Neural progenitor cell (in vitro differentiated cells): ENCODE measurements at places on chromosomes 1 and 21. TPM values are rescaled to one million over a fixed set of nuclear protein-coding genes. Genes with fewer than 3 reads are reported as not detected.

Gene RPTN
- total RNA-seq = not detected in 2 replicates

DNA sequence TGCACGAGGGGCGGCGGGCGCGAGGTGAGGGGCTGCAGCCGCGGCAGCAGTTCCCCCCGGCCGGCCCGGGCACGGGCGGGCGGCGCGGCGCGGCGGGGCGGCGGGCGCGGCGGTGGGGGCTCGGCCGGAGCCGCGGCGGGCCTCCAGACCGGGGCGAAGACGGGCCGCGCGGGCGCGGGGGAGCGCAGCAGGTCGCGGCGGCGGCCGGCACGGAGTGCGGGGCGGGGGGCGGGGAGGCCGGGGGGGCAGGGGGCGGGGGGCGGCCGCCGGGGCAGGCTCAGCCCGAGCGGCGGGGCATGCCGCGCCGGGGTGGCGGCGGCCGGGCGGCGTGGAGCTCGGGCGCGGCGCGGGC, 311 bp downstream of the IRF2BP2 start:
- peak; percentile 65 for DNase-seq

- DNase-seq = no peak
These were observed 24.6 kb upstream of the SLC45A3 start for GRCh38 chr1:205704903-205705302.

DNA sequence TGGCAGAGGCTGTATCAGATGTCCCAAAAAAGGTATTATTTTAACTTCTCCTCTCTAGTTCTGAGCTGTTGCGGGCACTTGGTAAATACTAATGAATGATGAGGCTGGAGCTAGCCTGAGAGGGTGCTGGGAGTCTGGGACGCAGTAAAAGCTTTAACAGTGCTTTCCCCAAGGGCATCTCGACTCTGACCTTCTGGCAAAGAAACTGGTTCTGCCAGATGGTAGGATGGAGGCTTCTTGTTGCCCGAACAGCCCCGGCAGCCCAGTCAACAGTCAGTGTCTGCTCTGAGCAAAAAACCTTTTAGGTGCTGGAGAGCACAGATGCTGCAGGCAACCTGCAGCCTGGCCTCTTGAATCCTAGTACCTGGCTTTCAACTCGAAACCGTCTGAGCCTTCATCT, 2.5 kb upstream of the PNRC2 start:
- no peak for DNase-seq
